Left hindlimb (tissue), 1 donor: ENCODE measurements at places on chromosomes 4 and X.

- DNase-seq: no peak
Observed at GRCh38 chr4:1409079-1409478, 2.8 kb upstream of the NKX1-1 start.

DNA sequence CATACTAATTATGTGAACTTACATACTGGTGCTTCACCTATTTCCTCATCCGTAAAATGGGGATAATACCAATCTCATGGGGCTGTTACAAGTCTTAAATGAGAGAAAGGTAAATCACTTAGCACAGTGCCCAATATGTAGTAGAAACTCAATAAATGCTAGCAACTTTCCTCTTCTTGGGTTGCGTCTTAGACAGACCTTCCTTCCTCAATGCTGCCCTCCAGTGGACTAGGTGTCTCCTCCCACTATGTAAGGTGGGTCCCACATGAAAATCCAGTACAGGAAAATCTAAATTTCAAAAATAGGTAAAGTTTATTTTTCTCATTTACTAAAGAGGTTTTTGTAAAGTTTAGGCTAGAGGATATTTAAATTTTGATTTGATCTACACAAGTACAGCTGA is 20.6 kb downstream of the ZDHHC9 start:
- DNase-seq: no peak

GRCh38 chrX:47518144-47518543 is 35.1 kb upstream of the ZNF41 start:
- DNase-seq: no peak

- DNase-seq: no peak
Observed at GRCh38 chr4:184232202-184232601, 14.5 kb upstream of the ENPP6 start.

DNA sequence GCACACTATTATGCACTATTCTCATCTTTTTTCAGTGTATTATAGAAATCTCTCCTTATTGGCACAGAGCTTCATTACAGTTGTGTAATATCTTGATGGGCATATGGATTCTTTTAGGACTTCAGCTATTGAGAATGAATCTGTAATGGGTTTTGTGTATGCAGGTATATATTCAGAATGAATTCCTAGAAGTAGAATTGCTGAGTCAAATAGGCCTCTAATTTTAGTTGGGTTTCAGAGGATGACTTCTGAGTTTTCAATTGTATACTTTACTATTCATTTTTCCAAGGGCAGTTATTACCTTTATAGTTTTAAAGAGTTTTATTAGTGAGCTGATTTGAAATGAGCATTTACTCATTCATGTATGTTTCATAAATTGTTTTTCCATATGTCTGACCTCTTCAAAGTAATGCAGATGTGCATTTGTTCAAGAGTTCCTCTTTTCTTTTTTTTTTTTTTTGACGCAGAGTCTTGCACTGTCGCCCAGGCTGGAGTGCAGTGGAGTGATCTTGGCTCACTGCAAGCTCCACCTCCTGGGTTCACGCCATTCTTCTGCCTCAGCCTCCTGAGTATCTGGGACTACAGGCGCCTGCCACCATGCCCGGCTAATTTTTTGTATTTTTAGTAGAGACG is 19.5 kb downstream of the CASP6 start:
- DNase-seq: no peak

DNA sequence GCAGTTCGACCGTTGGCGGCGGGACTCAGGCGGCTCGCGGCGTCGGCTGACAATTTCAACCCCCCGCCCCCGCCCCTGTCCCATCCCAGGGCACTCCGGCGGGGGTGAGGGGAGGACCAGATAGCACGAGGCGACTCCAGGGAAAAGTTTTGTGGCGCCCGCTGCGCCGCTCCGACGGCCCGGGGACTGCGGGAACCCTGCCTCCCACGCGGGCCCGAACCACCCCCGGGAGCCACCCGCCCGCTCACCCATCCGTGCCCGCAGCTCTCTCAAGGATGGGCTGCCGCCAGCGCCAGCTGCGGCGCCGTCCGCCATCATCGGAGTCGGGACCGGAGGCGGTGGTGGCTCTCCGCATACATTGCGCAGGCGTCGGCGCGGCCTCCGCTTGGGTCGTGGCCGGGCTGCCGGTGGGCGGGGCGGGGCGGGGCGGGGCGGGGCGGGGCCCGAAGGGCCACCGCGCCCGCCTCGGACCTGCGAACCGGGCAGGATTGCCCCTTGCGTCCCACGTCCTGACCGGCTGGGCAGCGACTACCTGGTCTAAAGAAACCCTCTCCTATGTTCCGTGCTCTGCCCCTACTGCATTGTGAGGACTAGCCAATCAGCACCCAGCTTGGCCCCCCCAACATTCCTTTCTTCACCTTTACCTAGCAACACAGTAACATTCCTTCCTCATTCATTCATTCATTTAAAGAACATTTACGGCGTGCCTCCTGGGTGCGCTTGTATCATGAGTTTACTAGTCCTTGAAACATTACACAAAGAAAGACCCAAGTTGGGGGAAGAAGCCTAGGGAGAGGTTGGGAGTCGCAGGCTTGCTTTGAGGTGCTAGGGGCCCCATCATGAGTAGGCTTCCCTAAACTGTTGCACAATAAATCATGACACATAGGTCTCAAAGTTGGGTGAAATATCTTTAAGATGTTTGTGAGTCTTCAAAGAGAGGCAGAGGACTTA is at the start of gene MAP7D3:
Gene MAP7D3 (minus strand): TSS at position 360 of the 951 bp plus-strand sequence. CDS start 42 bp downstream, at position 318.
- DNase-seq: peak; percentile 65

GRCh38 chr4:151887031-151887815 is 126.4 kb upstream of the GATB start:
- DNase-seq: no peak

GRCh38 chr4:155434366-155434765 is 57.6 kb upstream of the MAP9 start:
- DNase-seq: no peak

- no peak for DNase-seq
Observed at GRCh38 chrX:153909024-153909979, 4.8 kb downstream of the AVPR2 start.

- no peak for DNase-seq
Observed at GRCh38 chr4:41175794-41176193, 38.5 kb downstream of the APBB2 start.

- DNase-seq: no peak
Observed at GRCh38 chrX:18464499-18464898, 39.1 kb downstream of the CDKL5 start.

DNA sequence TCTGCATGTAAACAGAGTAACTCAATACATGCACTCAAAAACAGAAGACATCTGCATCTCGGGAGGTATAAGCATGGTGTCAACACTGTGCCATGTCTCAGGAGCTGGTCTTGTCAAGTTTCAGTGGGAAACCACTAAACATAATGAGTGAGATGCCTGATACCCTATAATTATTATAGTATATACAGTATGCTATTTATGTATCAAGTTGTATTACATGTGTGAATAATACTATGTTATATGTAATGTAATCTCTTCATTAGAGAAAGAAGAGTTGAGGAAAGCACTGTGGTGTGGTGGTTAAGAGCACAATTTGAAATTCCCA is 2.5 kb downstream of the PPBP start:
- no peak for DNase-seq

GRCh38 chrX:107712231-107713202 is 63.1 kb downstream of the TSC22D3 start:
- DNase-seq: no peak

DNA sequence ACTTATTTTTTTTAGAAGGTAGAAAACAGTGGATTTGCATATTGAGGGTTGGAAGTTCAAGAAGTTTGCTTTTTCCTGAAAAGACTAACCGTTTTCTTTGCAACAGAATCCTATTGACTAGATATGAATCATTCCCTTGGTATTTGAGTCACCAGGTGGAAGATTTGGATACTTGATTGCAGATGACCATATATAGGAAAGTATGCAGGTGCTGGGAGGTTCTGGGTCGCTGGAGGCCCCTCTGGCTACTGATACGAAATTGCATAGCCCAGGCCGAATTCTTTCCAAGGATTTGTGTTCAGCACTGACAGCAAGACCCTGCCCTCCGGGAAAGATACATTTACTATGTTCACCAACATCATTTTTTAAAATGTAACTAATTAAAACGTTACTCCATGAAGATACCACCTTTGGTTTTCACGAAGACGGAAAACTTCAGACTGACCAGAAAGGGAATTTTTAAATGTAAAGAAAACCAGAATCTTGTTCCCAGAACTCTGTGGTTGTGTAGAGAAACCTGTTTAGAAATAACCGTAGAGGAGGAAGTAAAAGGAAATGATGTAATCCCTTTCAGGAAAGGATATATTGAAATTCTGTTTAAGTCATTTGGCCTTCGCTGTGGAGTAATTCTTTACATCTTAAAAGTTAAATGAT is 946 bp downstream of the ANXA3 start:
- DNase-seq: no peak

DNA sequence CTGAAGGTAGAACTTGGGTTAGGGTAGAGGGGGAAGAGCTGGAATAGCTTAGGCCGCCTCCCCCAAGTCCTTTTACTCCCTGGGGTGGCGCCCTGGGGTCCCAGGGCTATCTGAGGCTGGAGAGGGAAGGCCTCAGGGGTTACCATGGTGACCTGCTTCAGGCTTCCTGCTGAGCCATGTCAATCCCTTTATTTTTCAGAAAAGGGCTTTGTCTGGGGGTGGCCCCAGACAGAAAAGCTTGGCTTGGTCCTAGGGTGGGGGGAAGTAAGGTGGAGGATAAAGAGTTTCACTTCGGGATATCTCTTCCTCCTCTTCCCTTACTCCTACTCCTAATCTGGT is 6.3 kb downstream of the EFNB1 start:
- DNase-seq: no peak

- DNase-seq: no peak
Observed at GRCh38 chr4:47415719-47416118, 47.8 kb downstream of the COMMD8 start.

GRCh38 chrX:39851745-39852455 is 245.9 kb downstream of the BCOR start:
- no peak for DNase-seq

GRCh38 chrX:31872007-31872406 is 800.2 kb upstream of the FTHL17 start:
- DNase-seq: no peak

GRCh38 chr4:152937336-152938236 is 1.5 kb downstream of the FHDC1 start:
- DNase-seq: peak; percentile 72

DNA sequence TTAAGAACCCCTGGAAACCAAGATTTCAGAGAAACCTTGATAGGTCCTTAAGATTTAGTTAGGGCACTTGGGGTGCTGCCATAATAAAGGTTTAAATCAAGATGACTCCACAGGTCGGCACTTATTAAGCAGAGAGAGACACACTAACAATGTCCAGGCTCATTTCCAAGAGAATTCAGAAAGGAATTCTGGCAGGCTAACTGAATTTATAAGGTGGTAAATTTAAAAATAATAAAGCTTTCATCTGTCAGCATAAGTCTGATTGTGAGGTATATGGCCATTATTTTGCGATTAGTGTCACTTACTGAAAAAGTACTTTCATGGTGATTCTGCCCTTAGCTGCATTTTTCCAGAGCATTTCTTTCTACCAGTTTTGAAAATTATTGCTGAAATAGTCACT is 472.7 kb downstream of the ARAP2 start:
- DNase-seq: no peak

- DNase-seq: no peak
Observed at GRCh38 chr4:83370640-83370906, 35.9 kb upstream of the HPSE start.

GRCh38 chr4:174946246-174946645 is 28.1 kb downstream of the ADAM29 start:
- DNase-seq: no peak

- DNase-seq: no peak
Observed at GRCh38 chr4:53321151-53321983, 44.5 kb downstream of the SCFD2 start.

DNA sequence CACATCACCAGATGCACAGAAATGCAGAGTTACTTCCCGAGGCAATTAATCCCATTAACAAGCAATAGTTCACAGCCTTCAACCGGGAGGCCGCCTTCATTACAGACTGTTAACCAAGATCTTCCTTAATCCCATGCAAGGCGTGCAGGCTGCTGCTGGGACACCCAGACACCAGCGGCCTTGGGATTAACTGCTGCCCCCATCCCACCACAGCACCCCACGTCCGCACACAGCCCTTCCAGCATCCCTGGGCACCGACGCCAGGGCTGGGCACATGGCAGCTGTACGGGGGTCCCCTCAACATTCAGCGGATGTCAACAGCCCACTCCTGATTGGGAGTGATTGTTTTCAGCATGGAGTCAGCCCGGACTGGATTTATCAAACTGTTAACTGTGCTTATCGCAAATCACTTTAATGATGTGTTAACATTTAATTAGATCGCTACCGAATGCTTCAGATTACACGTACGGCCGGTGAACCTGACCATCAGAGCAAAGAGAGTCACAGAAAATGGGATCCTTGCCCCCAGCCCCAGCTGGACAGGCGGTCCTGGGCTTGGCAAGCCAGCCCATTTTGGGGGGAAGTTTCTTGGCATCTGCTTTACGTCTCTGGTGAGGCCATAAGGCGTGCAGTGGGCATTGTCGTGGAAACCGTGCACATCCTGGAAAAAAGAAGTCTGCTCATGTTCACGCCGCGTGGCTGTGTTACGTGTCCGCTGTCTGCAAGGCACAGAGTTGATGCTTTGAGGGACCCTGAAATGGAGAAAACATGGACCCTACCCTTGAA is 126.4 kb downstream of the HMX1 start:
- DNase-seq: no peak

- DNase-seq: no peak
Observed at GRCh38 chrX:43962636-43963035, 10.6 kb downstream of the NDP start.

GRCh38 chr4:159171287-159171686 is 68.4 kb downstream of the RAPGEF2 start:
- DNase-seq: no peak

DNA sequence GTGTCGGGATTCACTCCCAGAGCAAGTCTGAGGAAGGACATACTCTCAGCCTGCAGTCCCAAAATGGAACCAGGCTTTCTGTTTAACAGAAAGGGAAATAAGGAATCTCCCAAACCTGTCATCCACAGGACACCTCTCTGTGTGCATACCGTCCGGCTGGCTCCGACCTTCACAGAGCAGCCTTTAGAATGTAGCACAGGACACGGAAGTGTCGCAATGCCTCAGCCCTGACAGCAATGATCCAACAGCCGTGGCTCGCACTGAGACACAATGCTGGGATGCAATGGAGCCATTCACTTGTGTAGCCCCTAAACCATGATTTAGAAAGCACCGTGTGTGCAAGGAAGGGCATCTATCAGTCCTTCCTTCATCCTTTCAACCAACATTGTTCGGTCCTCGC is 15.5 kb upstream of the HELT start:
- no peak for DNase-seq

GRCh38 chr4:164616961-164617360 is 137.0 kb upstream of the SMIM31 start:
- DNase-seq: no peak

DNA sequence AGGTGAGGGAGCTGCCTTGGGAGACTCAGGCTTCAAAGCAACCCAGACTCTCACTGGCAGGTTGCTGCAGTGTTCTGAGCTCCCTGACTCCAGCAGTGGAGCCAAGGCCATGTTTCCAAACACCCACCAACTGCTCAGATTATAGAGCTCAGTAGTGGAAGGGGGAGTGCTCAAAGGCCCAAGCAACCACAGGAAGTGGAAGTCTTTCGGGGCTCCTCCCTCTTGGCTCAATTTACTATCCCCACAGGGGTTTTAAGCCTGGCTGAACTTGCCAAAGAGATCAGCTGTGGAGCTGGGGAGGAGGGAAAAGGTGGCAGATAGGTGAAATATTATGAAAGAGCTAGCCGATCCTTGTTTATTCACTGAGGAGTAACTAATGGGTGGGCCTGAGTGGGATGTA is 82.5 kb downstream of the HPRT1 start:
- peak; percentile 71 for DNase-seq

- no peak for DNase-seq
Observed at GRCh38 chr4:138510053-138510452, 267.9 kb upstream of the SLC7A11 start.
